ENCODE measurements at places on chromosomes 4 and X.

DNA sequence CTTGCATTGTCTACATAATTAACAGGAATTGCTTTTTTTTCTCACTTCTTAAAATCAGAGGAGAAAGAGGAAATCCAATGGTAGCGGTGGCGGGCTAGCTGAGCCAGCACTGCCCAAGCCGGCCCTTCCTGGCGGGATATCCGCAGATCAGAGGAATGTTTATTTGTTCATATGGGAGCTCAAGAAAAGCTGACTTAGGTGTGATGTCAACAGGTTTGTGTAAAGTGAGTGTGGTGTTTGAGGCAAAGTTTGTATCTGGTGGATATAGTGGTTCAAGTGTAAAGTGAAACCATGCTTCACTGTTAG is 466 bp upstream of the SLC39A8 start:
- DNase-seq: no peak

DNA sequence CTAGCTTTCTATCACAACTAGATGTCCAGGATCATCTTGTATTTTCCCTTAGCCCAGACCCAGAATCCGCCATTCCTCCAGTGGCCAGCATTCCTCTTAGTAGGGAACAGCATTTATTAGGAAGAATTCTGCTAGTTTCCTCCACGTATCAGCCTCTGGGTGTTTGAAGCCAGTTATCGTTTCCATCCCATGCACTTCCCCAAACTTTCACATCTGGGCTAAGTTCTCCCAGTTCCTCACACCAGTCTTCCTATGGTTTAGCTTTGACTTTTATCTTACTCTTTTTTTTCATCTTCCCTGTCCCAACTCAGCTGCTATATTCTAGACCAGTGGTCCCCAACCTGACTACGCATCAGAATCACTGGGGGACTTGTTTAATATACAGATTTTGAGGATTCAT is 53.5 kb upstream of the PRSS48 start:
- no peak for DNase-seq

GRCh38 chr4:103484521-103484920 is 235.3 kb downstream of the TACR3 start:
- no peak for DNase-seq

DNA sequence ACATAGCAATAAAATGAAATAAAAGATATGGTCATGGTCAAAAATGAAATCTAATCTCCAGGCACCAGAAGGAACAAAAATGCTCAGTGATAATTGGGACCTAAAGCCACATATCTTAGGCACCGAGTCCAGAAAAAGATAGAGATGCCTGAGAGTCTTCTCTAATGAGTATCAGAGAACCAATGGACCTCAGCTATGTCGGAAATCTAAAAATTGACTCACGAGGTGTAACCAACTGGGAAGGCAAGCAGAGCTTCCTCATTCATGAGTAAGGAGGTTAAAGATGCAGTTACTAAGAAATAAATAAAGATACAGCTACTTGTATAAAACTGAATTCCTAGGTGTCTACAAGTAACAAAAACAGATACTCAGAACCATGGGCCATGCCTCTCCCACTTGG is 72.1 kb downstream of the KLHL34 start:
- DNase-seq: no peak

- DNase-seq: no peak
These were observed 1956.7 kb downstream of the C4orf33 start for GRCh38 chr4:131052646-131053045.

- DNase-seq: no peak
These were observed 4.8 kb downstream of the TBC1D14 start for GRCh38 chr4:6914448-6914847.

DNA sequence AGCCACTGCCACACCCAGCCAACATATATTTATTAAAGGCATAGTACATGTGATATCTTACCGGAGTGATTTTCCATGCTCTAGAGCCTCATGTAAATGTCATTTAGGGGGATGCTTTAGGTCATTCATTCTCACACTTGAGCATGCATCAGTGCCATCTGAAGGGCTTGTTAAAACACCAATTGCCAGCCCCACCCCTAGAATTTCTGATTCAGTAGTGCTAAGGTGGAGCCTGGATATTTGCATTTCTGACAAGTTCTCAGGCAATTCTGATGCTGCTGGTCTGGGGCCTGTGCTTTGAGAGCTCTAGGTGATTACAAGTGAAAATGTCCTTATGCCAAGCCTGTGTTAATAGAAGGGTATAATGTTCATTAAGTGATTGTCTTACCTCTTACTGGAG is 107.7 kb downstream of the PHEX start:
- DNase-seq: no peak

Data from GM04503 (cell line).